Stimulated activated CD4-positive, alpha-beta T cell treated with anti-CD3 and anti-CD28 coated beads, Interleukin-1b, Interleukin-23, amount 100 ng/mL, for 1 hour (primary cell): ENCODE measurements at places on chromosomes 2 and 18.

- no peak for DNase-seq
Observed at GRCh38 chr18:55321265-55322177, 266.5 kb downstream of the TCF4 start.

- no peak for DNase-seq
Observed at GRCh38 chr2:60837123-60837522, 44.3 kb upstream of the REL start.

- DNase-seq, result no peak
Observed at GRCh38 chr2:7007488-7007845, 90.3 kb downstream of the RNF144A start.

- no peak for DNase-seq
Observed at GRCh38 chr18:42850174-42851083, 265.1 kb downstream of the RIT2 start.

DNA sequence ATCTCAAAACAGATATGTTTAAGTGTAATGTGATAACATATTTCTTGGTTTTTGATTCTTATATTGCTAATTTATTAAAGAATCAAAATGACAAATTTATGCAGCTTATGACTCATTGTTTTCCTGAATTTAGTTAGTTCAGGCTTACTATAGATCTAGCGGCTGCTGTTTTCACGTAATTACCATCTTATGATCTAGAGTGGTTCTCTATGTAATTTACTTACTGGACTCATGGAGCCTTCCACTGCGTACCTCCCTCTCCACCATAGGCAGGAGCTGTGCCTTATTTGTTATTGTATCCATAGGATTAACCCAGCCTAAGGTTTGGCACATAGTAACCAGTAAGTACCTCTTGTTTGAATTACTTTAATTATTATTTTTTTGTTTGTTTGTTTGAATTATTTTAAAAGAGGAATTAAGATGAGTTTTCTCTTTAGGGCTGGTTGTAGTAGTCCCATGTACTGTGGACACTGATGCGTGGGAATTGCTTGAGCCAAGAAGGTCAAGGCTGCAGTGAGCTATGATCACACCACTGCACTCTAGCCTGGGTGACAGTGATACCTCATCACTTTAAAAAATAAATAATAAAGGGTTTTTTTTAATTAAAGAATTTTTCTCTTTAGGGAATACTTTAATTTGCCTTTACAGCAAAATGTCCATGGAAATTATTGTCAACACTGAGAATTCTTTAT is 165.5 kb downstream of the PHLPP1 start:
- no peak for DNase-seq

DNA sequence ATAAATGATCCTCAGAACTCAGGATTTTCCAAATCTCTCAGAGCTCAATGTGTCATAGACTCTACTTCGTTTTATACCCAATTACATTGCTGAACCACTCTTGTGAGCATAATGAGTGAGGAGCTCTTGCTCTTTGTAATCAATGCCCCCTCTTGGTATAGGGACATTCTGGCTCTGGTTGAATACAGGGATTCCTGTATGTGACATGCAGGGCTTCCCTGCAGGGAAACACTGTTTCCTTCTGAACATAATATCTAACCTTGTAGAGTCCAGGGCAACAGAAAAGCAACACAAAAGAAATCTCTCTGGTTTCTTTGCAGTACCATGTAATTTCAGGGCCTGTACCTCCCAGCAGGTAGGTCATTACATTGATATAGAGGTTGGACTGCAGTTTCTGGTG is 101.5 kb downstream of the CPS1 start:
- no peak for DNase-seq

GRCh38 chr2:191782351-191782750 is 64.5 kb downstream of the CAVIN2 start:
- no peak for DNase-seq

GRCh38 chr2:9375857-9376428 is 47.4 kb downstream of the ITGB1BP1 start:
- DNase-seq, result no peak

- DNase-seq, result no peak
Observed at GRCh38 chr2:146939991-146940685, 904.7 kb upstream of the ACVR2A start.

- no peak for DNase-seq
Observed at GRCh38 chr2:147398996-147399395, 445.8 kb upstream of the ACVR2A start.

DNA sequence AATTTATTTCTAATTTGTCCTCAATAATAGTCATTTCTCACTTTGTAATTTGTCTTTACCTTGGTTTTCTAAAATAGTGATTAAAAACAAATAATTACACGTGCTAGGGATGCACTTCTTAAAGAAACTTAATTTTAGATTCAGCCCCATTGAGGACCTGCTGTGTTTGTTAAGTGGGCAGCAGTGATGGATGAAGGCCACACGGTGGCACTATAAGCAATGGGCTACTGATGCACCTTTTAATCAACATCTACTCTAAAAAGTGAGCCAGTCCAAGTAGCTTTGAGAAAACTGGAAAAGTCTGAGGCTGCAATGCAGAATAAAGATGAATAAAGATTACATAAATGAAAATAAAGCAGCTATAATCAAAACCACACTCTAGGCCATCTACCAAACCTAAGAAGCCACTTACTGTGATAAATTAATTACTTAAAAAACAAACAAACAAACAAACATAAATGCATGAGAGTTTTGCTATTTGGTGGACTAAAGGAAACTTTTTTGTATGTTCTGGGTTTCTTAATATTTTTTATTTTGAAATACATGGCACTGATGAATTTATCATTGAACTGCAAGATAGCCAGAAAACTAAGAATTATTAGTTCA is 89.3 kb downstream of the PDE11A start:
- DNase-seq, result no peak

DNA sequence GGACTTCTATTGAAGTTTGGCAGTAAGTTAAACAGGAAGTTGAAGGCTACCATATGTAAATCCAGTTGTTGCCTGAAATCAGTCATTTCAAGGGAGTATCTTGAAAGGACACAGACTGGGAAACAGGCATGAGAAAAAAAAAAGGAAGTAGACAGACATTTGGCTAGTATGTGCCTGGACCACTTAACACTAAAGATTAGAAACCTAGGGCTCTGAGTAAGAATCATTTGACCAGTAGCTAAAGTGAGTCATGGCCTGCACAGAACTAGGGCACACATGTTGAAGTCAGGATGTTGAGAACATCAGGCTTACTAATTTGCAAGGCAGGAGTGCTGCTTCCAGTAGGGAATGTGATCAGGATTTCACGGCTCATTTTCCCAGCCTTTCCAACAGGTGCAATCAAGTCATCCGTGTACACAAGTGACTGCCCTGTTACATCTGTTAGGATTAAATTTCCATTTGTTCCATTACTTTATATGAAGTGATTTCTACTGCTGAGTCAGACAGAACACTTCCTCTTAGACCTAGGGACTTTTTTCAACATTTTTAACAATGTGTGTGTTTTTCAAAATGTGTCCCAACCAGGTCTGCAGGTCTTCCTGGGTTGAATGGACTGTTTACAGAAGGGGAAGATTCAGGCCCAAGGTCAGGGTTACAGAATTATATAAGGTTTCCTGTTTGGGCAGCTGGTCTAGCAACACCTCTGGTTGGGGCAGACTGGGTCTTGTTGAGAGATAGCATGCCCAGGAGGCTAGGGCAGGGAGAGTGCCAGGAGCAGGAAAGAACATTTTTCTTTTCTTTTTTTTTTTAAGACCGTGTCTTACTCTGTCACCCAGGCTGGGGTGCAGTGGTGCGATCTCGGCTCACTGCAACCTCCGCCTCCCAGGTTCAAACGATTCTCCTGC is 145.6 kb downstream of the TGIF1 start:
- no peak for DNase-seq

DNA sequence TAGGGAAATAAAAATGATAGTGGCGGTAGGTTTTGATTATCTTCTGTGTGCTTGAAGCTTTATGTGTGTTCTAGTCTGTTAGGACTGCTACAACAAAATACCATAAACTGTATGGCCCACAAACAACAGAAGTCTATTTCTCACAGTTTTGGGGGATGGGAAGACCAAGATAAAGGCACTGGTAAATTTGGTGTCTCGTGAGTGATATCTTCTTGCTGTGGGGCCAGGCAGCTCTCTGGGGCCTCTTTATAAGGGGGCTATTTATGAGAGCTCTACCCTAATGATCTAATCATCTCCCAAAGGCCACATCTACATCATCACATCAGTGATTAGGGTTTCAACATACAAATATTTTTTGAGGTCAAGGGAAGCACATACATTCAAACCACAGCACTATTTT is 86.8 kb upstream of the SPHKAP start:
- DNase-seq, result no peak

GRCh38 chr2:189799531-189799930 is 15.3 kb downstream of the PMS1 start:
- no peak for DNase-seq

- no peak for DNase-seq
Observed at GRCh38 chr18:74410441-74410992, 46.6 kb downstream of the DIPK1C start.

GRCh38 chr18:48878471-48878870 is 72.3 kb downstream of the SMAD7 start:
- no peak for DNase-seq

DNA sequence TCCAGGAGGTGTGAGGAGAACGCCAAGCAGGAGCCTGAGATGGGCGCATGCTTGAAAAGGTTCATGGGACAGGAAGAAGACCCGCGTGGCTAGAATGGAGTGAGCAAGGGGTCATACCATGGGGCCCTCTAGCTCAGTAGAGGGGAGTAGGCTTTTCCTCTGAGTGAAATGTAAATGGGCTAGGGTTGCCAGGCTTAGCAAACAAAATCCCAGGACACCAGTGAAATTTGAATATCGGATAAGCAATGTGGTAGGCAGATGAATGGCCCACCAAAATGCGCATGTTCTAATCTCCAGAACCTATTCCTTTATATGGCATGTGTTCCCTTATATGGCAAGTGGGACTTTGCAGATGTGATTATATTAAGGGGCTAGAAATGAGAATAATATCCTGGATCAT is 174.1 kb upstream of the CCDC68 start:
- no peak for DNase-seq

GRCh38 chr2:64937687-64938491 is 51.3 kb upstream of the SLC1A4 start:
- no peak for DNase-seq

DNA sequence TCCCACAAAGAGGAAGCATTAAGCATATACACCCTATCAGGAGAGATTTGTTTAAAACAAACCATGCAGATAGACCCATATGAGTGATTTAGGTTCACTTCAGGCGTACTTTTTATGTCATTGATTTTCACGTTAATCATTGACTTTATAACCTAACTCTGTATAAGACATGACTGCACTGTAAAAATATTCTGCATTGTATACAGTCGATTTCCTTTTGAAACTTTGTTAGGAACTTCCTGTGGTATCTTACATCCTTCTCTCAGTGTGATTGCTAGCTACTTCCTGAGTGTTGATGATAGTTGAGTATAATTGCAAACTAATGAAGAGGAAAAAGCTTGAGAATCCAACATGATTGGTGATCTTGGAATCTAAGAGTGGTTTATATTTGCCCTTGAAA is 69.4 kb downstream of the XIRP2 start:
- no peak for DNase-seq

DNA sequence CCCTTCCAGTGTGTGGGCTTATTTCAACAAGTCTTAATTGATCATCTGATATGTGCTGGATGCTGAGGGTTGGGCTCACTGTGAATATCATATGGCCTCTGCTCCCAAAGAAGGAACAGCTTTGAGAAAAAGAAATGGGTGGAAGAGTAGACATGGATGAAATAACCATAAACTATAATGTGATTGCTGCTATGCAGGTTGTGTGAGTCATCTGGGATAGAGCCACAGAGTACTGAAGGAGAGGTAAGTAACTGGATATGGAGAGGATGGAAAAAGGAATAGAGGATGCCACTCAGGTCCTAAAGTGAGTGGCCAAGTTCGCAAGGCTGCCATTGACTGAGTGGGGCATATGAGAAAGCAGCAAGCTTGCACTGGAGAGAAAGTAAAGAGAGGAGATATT is 8.7 kb upstream of the DSG2 start:
- DNase-seq, result no peak

GRCh38 chr2:163711258-163711657 is 24.6 kb downstream of the FIGN start:
- DNase-seq, result no peak

GRCh38 chr18:55319459-55320193 is 268.4 kb downstream of the TCF4 start:
- DNase-seq, result no peak

GRCh38 chr2:120761911-120762310 is 26.2 kb downstream of the GLI2 start:
- DNase-seq, result no peak

DNA sequence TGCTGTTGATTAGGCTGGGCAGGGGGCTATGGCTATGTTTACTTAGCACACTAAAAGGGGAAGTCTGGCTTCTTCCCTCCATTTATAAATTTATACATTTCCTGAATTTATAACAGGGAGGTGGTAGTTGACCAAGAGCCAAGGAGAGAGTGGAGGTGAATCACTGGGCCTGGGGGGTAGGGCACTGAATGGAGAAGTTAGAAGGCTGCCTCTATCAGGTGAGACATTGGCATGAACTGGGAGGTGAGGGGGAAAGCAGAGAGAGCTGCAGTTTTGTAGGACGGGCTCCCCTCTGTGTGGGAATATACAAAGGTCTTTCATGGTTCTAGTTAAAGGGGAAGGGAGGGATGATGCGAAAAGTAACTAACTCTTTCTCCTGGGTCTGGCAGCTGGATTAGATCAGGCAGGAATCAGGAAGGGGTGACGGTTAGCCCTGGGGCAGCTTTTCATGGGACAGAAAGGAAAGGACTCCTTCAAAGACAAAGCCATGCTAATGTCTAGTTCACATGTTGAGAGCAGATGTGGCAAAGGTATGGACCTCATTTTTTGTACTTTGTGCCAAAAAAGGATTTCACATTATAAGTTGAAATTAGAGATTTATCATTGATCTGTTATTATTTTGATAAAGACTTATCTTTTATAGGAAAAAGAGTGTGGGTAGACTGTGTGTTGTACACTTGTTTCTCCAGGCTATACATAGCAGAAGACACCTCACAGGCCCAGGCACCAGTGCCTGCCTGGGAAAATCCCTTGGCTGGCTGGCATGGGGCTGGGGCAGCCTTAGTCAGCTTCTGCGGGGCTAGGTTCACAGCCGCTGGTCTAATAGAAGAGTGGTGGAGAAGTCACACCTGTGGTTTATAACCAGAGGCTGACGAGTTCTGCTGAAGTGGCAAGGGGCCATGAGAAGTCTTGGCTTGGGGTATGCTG is 158.7 kb downstream of the CLIP4 start:
- DNase-seq, result no peak

DNA sequence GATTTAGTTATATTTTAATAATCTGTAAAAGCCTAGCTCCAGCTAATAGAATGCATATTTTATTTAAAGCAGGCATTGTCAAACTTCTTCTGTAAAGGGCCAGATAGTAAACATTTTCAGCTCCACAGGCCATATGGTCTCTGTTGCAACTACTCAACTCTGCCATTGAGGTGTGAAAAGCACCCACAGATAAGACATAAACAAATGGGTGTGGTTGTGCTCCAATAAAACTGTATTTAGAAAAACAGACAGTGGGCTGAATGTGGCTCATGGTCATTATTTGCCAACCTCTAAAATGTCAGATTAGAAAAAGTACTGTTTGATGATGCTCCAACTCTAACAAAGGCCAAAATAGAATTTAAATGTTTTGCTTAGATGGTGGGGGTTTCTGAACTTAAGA is 519.9 kb downstream of the RNF144A start:
- DNase-seq, result no peak

GRCh38 chr18:44973282-44973681 is 292.6 kb downstream of the SETBP1 start:
- DNase-seq, result no peak
